ENCODE measurements at places on chromosomes 2 and 18. TPM values are rescaled to one million over a fixed set of nuclear protein-coding genes. Genes with fewer than 3 reads are reported as not detected.
A peak's percentile ranks its signal among the peaks of the same experiment; 100 is the strongest.

DNA sequence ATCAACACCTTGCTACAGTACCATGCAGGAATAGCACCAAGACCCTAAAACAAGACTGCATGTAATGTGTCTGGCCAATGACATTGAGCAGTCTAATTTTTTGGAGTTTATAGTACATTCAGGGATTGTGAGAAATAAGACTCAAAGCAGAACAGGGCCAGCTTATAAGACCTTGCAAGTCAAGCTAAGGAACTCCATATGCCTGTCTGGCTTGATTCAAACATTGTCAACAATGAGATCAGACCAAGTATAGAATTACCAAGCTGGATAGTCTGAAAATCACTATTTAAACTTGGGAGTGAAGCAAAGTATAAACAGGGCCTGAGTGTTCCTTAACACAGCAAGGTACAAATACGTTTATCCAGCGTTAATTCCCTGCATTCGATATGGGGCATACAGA, 370.9 kb downstream of the CNTNAP5 start:
- no peaks in the 10 kb centered on the region for H3K36me3 ChIP-seq
- no peaks in the 10 kb centered on the region for H3K27me3 ChIP-seq
- H3K4me1 ChIP-seq: no peaks in the 10 kb centered on the region
- no peak overlapping the region for H3K27ac ChIP-seq
- DNase-seq: no peak
- no peak overlapping the region for H3K4me3 ChIP-seq

DNA sequence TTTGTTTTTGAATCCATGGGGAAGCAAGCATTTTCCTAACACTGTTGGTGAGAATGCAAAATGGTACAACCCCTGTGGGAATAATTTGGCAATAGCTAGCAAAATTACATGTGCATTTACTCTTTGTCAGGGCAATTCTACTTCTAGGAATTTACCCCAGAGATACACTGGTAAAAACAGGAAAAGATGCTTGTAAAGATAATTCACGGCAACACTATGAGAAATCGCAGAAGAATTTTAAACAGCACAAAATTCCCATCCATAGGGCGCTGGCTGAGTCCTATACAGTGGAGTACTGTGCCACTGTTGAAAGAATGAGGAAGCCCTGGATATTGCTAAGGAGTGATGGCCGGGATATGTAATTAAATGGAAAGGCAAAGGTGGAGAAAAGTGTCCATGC, 75.8 kb downstream of the DGKD start:
- no peak for DNase-seq
- H3K27ac ChIP-seq: no peak overlapping the region
- H3K4me1 ChIP-seq: no peaks in the 10 kb centered on the region
- no peak overlapping the region for H3K4me3 ChIP-seq

Gene MPHOSPH10
- total RNA-seq: 36.8 TPM

DNA sequence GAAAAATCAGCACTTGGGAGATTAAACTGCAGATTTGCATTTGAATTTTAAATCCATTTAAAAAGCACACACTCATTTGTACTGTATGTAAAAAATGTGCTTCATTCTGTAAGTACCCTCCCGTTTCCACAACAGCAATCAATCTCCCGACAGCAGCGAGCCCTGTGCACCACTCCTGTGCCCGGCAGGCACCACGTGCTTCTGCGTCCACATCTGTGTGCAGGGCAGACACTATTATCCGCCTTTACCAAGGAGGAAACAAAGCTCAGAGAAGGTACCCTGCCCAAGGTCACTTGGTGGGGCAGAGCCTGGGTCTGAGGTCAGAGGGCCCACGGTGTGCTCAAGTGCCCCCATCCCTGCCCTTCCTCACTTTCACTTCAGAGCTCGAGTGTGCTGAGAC, 7.5 kb downstream of the HSBP1L1 start:
- no peak for DNase-seq
- no peak overlapping the region for H3K27ac ChIP-seq
- H3K36me3 ChIP-seq: no peaks in the 10 kb centered on the region
- no peaks in the 10 kb centered on the region for H3K27me3 ChIP-seq
- no peaks in the 10 kb centered on the region for H3K4me1 ChIP-seq
- no peak overlapping the region for H3K4me3 ChIP-seq

Gene LIMS4
- total RNA-seq: 30.7 TPM

DNA sequence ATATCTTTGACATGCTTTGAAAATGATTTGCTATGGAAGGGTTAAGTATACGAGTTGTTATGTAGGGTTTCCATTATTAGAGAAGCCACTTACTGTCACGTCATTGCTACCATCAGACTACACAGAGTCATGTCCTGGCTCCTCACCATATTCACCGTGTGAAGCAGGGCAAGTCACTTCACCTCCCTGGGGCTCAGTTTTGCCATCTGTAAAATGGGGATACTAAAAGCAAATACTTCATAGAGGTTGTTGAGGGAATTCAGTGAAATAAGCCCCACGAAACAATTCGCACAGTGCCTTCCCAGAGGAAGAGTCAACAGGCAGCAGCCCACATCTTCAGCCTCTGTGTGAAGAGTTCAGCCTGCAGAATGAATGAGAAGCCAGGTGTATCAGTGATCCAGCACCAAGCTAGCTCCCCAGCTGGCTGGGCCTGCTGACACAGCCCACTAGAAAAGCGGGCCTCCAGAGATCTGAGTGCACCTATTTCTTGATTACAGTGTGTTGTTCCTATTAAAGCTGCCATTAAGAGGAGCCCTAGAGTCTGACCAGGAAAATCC, 3.4 kb downstream of the DIPK1C start:
- H3K4me1 ChIP-seq: no peaks in the 10 kb centered on the region
- H3K27ac ChIP-seq: no peak overlapping the region
- DNase-seq: no peak
- H3K36me3 ChIP-seq: no peaks in the 10 kb centered on the region

GRCh38 chr18:35267161-35267651, 22.8 kb downstream of the ZSCAN30 start:
- H3K27me3 ChIP-seq: no peaks in the 10 kb centered on the region
- peaks cover 10% of the 10 kb centered on the region for H3K36me3 ChIP-seq
- no peaks in the 10 kb centered on the region for H3K4me1 ChIP-seq
- H3K4me3 ChIP-seq: no peak overlapping the region
- DNase-seq: peak; percentile 71

GRCh38 chr2:240199133-240199870, 58.8 kb upstream of the OTOS start:
- no peak overlapping the region for H3K4me3 ChIP-seq
- H3K27me3 ChIP-seq: no peaks in the 10 kb centered on the region
- H3K27ac ChIP-seq: no peak overlapping the region
- H3K4me1 ChIP-seq: no peaks in the 10 kb centered on the region
- no peaks in the 10 kb centered on the region for H3K36me3 ChIP-seq

- H3K36me3 ChIP-seq: no peaks in the 10 kb centered on the region
- no peak overlapping the region for H3K4me3 ChIP-seq
- peaks cover 50% of the 10 kb centered on the region for H3K4me1 ChIP-seq
- no peak for DNase-seq
Observed at GRCh38 chr18:62529597-62529996, 6.8 kb downstream of the ZCCHC2 start.

DNA sequence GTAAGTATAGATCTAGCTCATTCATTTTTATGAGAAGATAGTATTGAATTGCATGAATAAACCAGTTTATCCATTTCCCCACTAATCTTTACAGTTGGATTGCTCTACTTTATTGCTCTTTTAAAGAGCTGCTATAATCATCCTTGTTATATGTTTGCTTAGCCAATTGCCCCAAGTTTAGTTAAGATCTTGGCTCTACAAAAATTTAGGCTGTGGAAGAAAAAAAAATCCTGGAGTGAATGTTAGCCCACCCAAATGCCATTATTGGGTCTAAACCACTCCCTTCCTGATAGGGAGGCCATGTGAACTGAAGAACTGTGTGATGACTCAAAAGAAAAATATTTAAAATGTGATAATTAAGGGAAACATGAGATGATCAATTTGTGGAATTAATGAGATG, 2.9 kb downstream of the ALS2 start:
- H3K27me3 ChIP-seq: no peaks in the 10 kb centered on the region
- no peak overlapping the region for H3K4me3 ChIP-seq
- H3K4me1 ChIP-seq: peaks cover 20% of the 10 kb centered on the region
- no peak for DNase-seq

Gene LIPT1
- 9.3 TPM for total RNA-seq

Gene MAPK4
- total RNA-seq: 43.5 TPM

DNA sequence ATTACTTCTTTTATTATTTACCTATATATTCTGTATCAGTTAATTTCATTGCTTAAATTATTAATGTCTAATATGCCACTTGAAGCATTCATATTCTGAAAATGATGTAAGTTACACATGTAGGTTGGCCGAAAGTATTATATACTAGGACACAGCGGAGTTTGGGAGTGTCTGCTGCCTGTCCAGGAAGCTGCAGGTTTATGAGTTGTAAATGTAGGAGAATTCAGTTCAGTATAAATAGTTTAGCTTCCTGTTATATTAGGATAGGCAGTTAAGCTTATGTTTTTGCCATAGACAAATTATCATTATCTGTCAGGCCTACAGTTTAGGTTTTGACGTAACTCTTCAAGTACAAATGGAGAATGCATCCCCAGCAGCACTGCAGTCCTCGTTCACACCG, 18.9 kb upstream of the ZNF236 start:
- H3K4me3 ChIP-seq: no peak overlapping the region
- no peaks in the 10 kb centered on the region for H3K36me3 ChIP-seq
- H3K27me3 ChIP-seq: no peaks in the 10 kb centered on the region
- no peak for DNase-seq
- no peak overlapping the region for H3K27ac ChIP-seq

Gene GNLY
- 0.28 TPM for total RNA-seq

Gene ABCG8
- total RNA-seq: not detected

DNA sequence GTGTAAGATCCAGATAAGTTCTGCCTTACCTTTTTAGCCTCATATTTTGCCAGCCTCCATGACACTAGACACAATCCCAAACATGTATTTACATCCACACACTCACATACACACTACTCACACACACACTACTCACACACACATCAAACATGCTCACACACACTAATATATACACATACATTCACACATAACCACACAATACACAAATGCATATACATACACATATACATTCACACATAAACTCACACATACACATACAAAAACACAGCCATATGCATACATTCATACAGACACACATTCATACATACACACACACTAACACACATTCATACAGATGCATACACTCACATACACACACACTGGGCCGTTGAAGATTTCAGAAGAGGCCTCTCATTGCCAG, 109.5 kb downstream of the MAIP1 start:
- H3K27ac ChIP-seq: no peak overlapping the region
- DNase-seq: no peak
- H3K4me1 ChIP-seq: no peaks in the 10 kb centered on the region
- H3K27me3 ChIP-seq: no peaks in the 10 kb centered on the region

DNA sequence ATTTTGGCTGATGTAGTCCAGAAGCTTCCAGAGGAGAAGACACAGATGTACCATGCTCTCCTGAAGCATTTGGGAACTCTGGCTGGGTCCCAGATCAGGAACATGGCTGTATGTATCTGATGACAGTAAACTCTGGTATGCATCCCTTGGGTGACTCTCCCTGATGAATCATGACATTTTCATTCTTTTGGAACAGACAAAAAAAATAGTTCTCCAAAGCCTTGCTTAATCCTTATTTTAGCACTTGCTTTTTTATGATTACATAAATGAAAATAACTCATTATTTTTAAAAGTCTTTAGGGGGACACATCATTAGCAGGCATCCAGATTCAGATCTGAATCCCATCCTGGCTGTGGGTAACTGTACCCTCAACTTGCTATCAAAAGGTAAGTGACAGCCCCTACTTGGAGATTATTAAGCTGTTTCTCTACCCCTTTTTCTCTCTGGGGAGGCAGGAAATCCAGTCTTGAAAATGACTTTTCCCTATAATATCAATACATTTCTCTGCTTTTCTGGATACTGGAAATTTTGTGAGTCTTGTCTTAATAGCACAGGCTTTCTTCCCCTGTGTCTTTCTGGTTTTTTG, 23.3 kb downstream of the AOX1 start:
- H3K27me3 ChIP-seq: no peaks in the 10 kb centered on the region
- DNase-seq: peak; percentile 85
- H3K36me3 ChIP-seq: peaks cover 95% of the 10 kb centered on the region
- H3K4me3 ChIP-seq: no peak overlapping the region
- peak overlapping the region; percentile 64 for H3K27ac ChIP-seq
- H3K4me1 ChIP-seq: peaks cover 24% of the 10 kb centered on the region

Gene RAB27B
- total RNA-seq: 0.57 TPM

Gene CRYBA2
- not detected for total RNA-seq

Gene RAB6D
- total RNA-seq: 0.22 TPM

GRCh38 chr2:73253901-73254300, 19.8 kb downstream of the CCT7 start:
- no peaks in the 10 kb centered on the region for H3K27me3 ChIP-seq
- H3K4me3 ChIP-seq: no peak overlapping the region
- no peaks in the 10 kb centered on the region for H3K36me3 ChIP-seq
- H3K4me1 ChIP-seq: peaks cover 17% of the 10 kb centered on the region
- peak overlapping the region; percentile 79 for H3K27ac ChIP-seq
- DNase-seq: peak; percentile 89

- no peaks in the 10 kb centered on the region for H3K27me3 ChIP-seq
- H3K27ac ChIP-seq: no peak overlapping the region
- H3K4me1 ChIP-seq: no peaks in the 10 kb centered on the region
- H3K36me3 ChIP-seq: no peaks in the 10 kb centered on the region
Observed at GRCh38 chr2:225196579-225196978, 154.3 kb upstream of the DOCK10 start.

DNA sequence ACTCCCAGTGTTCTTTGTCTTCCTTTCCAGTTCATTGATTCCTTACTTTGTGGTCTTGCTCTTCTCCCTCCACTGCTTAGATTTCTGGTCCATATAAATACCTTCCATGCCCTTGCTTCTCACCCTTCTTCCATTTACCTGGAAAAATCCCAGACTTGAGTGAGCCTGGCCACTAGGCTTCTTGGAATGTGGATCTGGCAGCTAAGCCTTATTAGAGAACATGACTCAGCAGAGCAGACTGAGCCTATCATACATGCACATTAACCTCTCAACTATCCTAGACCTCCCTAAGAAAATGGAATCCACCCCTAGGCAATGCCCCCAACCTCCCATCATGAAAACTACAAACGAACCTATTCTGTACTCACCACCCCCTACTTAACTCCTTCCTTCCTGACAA, 127.7 kb downstream of the RHBDD1 start:
- no peak overlapping the region for H3K27ac ChIP-seq
- no peaks in the 10 kb centered on the region for H3K4me1 ChIP-seq
- no peaks in the 10 kb centered on the region for H3K36me3 ChIP-seq
- H3K27me3 ChIP-seq: no peaks in the 10 kb centered on the region
- DNase-seq: no peak

GRCh38 chr2:112811841-112812306, 24.7 kb downstream of the IL1B start:
- no peaks in the 10 kb centered on the region for H3K27me3 ChIP-seq
- H3K4me1 ChIP-seq: no peaks in the 10 kb centered on the region
- no peak for DNase-seq
- no peak overlapping the region for H3K4me3 ChIP-seq
- peak overlapping the region; percentile 23 for H3K27ac ChIP-seq

Gene NFU1
- 53.9 TPM for total RNA-seq

Gene PLA2R1
- 11.1 TPM for total RNA-seq

Gene SCN9A
- 2.0 TPM for total RNA-seq

Gene SCYGR6
- not detected for total RNA-seq

Gene RNF181
- total RNA-seq: 189 TPM

- H3K27me3 ChIP-seq: no peaks in the 10 kb centered on the region
- no peaks in the 10 kb centered on the region for H3K36me3 ChIP-seq
- no peak overlapping the region for H3K4me3 ChIP-seq
- DNase-seq: no peak
Observed at GRCh38 chr2:27932396-27932795, 41.9 kb downstream of the BABAM2 start.

Gene TTN
- total RNA-seq: 4.2 TPM

Gene CLHC1
- total RNA-seq: 21.3 TPM

GRCh38 chr2:176729706-176730569, 460.7 kb downstream of the MTX2 start:
- no peak overlapping the region for H3K4me3 ChIP-seq
- no peaks in the 10 kb centered on the region for H3K27me3 ChIP-seq
- peak; percentile 48 for DNase-seq
- H3K36me3 ChIP-seq: no peaks in the 10 kb centered on the region
- H3K27ac ChIP-seq: no peak overlapping the region

Gene TACR1
- total RNA-seq: 0.41 TPM

Gene SPC25
- 0.38 TPM for total RNA-seq
